Eye (tissue), 1 donor: ENCODE measurements at places on chromosomes 16 and 17.

DNA sequence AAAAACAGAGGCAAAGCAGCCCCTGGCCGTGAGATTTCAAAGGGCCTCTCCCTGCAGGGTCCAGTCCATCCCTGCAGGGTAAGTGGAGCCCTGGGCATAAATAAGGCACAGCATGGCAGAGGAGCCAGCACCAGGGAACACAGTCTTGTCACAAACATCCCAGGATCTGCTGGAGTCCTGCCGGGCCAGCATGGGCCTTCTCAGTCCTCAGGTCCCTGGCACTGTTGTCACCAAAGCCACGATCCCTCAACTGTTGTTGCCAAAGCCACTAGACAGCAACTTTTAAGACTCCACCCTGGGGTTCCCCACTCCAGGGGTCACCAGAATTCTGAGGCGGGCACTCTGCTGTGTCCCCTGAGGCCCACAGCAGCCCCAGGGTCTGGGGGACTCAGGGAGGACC, 47.8 kb upstream of the BAHCC1 start:
- DNase-seq, result no peak

DNA sequence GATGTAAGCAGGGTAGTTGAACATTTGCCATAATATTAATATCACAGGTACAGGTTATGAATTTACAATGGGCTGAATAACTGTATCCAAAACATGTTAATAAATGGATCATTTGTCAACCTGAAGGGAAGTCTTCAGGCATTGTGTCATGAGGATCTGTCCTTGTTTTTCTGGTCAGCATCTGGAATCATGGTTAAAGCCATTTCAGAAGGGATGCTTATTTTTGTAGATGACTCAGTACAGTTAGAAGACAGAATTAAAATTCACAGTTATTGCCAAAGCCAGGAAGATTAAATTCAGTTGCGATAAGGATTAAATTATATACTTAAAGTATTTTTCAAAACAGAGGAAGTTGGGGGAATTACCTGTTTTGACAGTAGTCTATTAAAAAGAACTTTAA, 8.0 kb downstream of the PSMD11 start:
- no peak for DNase-seq

GRCh38 chr17:2214047-2214928, 89.3 kb downstream of the SMG6 start:
- DNase-seq, result peak; percentile 65

DNA sequence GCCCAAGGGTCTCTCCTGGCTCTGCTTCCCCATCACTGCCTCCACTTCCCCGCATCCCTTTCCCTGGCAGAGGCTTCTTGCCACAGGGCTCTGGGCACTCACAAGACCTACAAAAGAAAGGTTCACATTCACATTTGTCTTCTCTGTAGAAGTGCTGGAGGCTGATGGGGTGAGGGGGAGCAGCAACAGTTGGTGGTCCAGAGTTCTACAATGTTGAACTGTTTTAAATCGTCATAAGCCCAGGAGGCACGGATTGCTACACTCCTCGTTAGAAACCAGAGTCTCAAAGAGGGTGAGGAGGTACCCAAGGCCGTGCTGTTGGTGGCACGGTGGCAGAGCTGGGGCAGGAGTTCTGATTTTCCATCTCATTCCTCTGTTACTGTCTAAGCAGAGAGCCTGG, 5.8 kb upstream of the RAI1 start:
- no peak for DNase-seq

DNA sequence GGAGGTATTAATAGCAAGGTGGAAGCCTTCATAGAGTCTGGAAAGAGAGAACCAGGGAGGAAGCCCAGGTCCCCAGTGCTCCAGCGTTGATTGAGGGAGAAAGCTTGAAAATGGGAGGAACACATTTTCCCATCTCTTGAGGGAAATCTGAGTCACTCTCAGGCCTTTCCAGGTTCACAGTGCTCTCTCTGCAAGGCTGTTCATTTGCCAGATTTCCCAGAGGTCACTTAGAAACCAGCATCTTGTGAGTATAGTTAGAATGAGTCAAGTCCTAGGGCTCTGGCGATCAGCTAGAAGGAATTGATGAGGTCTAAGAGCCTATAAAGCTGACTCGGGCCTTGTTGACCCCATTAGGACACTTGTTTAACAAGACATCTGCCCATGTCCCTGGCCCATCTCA, 17.7 kb upstream of the ZNF594 start:
- DNase-seq, result no peak

DNA sequence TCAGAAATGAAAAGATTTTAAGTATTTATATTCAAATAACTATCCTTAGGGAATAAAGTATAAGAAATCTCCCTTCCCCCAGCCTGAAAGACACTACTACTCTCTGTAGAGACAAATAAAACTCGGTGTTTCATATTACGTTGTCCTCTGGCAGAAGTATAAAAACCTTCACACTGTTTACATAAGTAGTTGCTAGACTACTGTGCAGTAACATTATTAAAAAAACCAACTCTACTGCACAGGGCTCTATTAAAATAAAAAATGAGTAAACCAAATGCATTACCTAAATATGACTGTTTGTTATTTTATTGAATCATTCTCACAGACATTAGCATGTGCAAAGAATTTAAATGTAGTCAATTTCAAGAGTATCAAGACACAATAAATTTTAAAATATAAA, 67.4 kb downstream of the MED13 start:
- no peak for DNase-seq

DNA sequence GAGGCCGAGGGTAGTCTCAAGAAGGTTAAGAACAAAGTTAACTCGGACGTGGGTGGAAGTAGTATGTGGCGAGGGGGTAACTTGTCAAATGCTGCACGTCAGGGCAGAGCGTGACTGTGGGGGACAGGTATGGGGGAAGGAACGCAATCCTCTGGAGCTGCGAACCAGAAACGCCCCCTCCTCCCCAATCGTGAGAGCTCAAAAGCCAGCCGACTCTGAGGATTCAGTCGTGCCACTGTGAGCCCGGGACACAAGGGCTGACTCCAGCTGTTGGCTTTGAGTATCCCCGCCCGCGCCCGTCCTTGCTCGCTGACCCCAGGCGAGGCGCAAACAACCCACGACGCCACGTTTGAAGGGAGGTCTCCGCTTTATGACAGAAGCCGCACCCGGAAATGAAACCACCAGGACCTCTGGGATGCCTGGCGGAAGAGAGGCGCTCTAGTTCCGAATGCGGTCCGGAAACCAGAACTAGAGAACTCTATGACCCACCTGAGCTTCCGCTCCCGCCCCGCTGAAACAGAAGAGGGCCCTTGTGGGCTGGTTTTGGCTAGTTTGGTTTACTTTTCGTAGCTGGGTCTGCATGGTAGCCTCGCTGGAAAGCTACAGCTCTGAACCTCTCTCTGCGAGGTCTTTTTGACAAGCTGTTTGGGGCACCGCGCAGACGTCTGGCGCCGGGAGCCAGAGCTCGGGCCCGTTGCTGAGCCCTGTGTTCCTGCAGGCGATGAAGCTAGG, at the start of gene PEX12:
Gene PEX12, minus strand, starts transcription at position 375 of the 732 bp plus-strand sequence. CDS start 550 bp downstream, outside the sequence.
- peak; percentile 94 for DNase-seq

DNA sequence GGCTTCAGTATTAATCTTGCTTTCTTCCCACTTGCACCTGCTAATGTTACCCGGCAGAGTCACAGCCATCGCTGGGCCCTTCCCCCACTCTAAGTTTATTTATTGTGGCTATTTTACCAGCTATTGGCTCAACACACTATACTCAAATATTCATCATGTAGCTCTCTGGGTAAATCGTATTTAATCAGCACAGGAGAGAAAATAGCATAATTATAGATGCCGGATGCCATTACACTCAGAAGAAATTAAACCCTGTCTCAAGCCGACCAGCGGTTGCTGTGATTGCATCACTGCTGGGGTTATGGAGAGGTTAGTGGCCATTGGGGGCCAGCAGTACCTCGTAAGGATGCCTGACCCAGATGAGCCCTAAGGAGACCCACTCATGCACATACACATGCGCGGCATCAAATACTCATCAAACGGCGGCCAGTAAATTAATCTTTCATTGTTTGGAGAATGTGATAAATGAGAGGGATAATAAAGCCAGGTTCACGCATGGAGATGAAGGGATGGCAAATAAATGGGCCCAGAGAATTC, 269.5 kb upstream of the ZFHX3 start:
- peak; percentile 73 for DNase-seq

DNA sequence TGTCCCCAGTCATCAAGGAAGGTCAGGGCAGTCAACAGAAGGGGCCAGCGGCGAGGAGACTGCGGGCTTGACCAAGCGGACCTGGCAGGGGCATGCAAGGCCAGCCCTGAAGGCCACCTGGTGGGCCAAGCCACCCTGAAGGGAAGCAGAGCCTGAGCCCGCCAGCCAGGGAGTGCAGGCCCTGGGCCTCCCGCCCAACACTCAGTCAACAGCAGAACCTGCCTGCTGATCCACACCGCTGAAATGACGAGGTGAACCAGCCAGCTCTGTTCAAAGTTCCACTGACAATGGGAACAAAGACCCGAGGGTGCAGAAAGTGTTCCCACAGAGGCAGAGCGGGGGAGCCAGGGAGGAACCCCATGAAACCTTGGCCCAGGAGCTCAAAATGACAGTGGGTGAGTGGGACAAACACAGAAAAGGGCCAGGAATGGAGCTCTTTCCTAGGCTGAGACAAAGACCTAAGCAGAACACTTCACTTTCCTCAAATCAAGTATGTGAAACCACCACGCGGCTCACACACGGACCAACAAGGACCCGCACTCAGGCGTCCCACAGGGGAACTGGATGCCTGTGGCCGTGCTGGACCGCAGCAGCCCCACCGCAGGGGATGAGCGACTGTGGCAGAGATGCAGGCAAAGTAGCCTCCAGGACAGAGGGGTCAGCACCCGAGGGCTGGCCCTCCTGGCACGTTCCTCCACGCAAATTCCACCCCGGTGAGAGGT, 12.0 kb downstream of the AXIN1 start:
- DNase-seq, result no peak

GRCh38 chr17:59361916-59362810, 30.7 kb downstream of the YPEL2 start:
- no peak for DNase-seq

GRCh38 chr17:17384961-17385360, 81.8 kb downstream of the NT5M start:
- DNase-seq, result no peak

DNA sequence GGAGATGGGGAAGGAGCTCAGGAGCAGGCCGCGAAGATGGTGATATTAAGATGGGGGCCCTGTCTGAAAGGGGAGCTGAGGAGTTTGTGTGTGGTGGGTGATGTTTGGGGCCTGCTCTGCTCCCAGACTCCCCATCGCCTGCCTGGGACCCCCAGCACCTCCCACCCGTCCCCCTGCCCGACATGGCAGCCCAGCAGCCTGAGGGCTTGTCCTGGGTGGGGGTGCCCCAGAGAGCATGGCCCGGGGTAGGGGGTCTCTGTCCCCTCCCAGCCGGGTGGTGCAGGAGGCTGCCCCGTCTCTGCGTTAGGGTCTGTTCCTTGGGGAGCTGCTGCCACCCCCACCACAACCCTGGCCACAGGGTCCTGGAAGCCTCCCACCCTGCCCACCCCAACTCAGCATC, 5.2 kb downstream of the CDH15 start:
- no peak for DNase-seq

GRCh38 chr17:7856811-7857712, at the start of gene NAA38:
NAA38 (minus strand) TSS chr17:7857559; CDS start chr17:7857463, 96 bp downstream.
- DNase-seq, result peak; percentile 100

DNA sequence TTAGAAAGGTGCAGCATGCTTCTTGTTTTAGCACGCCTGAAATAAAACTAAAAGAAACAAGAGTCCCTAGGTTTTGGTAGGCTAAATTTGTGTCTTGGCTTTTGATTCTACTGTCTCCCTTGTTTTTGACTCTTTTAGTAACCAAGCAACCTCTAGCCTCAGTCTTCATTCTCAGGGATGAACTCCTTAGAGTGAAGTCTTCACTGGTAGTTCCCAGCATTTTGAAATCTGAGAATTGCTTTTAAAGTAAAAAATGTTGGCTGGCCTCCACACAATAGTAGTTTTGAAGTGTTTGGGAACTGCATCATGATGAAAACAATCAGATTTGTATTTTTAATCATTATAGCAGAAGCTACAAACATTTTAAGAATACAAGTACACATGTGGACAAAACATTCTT, 6.1 kb upstream of the CDR2 start:
- no peak for DNase-seq

- DNase-seq, result no peak
These were observed 26.6 kb downstream of the N4BP1 start for GRCh38 chr16:48583075-48584065.

GRCh38 chr16:88116121-88116520, 164.9 kb downstream of the BANP start:
- no peak for DNase-seq

DNA sequence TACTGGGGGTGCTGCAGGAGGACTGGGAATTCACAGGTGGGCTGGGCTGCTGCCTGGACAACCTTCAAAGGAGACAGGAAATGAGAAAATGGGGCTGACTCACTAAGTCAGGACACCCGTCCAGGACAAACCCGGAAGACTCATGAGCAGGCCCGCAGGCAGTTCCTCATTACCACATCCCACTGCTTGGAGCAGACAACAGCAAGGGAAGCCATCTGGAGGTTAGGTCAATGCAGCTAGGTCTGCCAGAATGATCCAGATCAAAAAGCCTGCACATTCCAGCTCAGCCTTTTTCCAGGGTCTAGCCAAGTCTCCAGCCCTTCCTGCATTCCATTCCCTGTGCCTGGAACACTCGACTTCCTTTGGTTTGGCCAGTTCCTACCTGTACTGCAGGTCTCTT, 536.5 kb upstream of the CDH11 start:
- DNase-seq, result no peak

- no peak for DNase-seq
These were observed 15.1 kb downstream of the AXIN1 start for GRCh38 chr16:337437-337836.

- DNase-seq, result no peak
These were observed 22.7 kb downstream of the BCO1 start for GRCh38 chr16:81261049-81261648.

DNA sequence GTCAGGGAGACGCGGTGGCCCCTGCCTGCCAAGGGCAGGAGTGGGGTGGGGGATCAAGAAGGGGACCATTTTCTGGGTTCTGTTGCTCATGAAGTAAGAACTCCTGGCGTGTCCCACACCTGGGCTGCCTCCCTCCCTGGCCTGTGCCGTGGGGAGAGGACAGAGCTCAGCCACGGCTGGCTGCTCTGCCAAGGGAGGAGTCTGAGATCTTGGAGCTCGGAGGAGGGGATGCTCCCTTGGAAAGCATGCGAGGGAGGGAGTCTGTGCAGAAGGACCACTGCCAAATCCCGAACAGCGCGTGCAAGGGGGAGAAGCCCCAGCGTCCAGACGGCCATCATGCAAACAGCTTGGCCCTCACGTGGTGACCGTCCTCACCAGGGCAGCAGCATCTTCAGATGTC, 64.2 kb upstream of the ZNF469 start:
- DNase-seq, result peak; percentile 33

GRCh38 chr16:2515180-2515851, 1.6 kb downstream of the ATP6V0C start:
- peak; percentile 10 for DNase-seq

- DNase-seq, result no peak
These were observed 70.3 kb upstream of the NOL11 start for GRCh38 chr17:67647482-67647881.

GRCh38 chr17:29980261-29980660, 38.8 kb downstream of the EFCAB5 start:
- DNase-seq, result no peak
